ENCODE measurements at places on chromosomes 6 and 20.

DNA sequence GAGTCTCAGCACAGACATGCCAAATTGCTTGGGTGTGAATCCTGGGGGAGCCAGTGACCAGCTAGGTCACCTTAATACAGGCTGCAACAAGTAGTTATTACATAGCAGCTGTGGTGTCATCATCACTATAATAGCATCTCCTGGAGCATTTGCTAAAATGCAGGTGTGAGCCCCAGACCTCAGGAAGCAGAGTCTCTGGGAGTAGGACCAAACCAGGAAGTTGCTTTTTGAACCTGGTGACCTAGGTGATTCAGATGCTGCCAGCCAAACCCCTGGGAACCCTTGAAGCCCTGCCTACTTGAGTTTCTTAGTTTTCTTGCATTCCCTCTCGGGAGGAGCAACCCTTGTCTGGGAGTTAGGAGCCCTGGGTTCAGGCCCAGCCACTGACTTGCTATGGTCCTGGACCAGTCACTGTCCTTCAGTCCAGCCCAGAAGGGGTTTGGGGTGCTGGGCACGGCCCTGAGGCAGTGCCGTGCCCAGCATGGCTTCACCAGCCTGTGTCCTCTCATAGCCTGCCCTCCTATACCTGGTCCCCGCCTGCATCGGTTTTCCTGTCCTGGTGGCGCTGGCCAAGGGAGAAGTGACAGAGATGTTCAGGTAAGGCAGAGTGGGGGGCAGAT lies 39.3 kb upstream of the ID1 start:
- DNase-seq, result no peak

GRCh38 chr6:166757232-166758135 lies 130.4 kb upstream of the RPS6KA2 start:
- DNase-seq, result no peak

- DNase-seq, result no peak
Observed at GRCh38 chr20:63579017-63579694, 5.1 kb upstream of the HELZ2 start.

DNA sequence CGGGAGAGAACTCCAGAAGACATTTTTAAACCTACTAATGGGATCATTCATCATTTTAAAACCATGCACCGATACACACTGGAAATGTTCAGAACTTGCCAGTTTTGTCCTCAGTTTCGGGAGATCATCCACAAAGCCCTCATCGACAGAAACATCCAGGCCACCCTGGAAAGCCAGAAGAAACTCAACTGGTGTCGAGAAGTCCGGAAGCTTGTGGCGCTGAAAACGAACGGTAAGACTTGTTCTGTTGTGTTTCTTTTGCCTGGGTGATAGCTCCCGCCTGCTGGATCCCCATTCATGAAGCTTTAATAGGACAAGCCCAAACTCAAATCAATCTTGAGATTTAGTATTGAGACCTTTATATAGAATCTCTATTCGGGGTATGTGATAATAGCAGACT lies 4.2 kb downstream of the TNFAIP3 start:
- no peak for DNase-seq

DNA sequence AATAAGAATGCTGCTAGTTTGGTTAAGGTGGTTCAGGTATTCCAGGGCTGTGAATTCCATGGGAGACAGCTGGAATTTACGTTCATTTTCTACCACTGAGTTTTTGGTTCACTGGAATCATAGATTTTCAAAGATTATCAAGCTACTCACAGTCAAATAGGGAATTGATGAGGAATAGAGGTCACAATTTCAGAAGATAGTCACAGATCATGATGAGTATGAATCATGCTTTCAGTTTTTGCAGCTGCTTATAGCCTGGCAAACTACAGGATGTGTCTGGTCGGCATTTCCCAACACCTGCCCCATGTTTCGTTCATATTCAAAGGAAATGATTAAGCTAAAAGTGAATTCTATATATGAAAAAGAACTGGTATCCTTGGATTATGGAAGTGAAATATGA lies 58.7 kb downstream of the BCKDHB start:
- no peak for DNase-seq

GRCh38 chr6:138654715-138655634 lies 118.6 kb upstream of the CCDC28A start:
- DNase-seq, result no peak

DNA sequence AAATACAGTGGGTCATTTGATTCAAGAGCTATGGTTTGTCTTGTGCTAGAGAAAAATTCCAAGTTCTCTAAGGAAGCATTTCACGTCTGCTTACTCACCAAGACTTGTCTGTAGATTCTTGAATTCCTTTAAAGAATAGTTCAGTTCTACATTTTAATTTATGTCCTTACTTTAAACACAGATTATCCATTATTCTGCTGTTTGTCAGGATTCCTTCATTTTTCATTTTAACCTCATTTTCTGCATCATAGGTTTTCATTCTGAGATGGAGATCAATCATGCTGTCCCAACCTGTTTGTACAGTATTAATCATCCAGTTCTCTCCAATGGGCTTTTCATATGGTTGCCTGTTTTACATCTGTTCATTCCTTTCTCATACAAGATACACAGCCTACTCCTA lies 24.5 kb upstream of the POPDC3 start:
- DNase-seq, result no peak
